ENCODE measurements at places on chromosomes 5 and 9.

DNA sequence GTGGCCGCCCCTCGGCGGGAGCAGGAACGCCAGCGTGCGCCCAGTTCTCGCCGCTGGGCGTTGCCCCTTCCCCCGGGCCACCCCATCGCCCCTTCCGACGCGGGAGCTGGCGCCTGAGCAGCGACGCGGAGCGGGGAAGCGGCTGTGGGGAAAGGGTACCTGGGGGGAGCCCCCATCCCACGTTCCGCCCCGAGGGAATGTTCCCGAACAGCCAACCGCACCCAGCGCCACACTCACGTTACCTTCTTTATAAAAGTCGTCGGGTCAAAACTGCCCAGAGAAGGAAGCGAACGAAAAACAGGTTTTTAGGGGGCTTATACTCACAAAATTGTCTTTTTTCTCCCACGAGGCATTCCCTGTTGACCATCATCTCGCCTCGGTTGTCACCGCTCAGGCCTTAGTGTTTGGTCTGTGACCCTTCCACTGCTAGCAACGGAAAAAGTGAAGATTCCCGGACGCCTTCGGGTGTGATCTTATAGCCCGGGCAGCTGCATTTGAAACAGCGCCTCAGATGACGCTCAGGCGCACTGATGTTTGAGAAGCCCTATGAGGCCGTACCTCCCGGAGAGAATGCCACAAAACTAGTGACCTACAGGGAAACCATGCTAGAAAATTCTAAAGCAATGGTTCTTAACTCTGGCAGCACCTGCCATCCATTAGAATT lies 475 bp upstream of the GOLM1 start:
- DNase-seq = no peak

DNA sequence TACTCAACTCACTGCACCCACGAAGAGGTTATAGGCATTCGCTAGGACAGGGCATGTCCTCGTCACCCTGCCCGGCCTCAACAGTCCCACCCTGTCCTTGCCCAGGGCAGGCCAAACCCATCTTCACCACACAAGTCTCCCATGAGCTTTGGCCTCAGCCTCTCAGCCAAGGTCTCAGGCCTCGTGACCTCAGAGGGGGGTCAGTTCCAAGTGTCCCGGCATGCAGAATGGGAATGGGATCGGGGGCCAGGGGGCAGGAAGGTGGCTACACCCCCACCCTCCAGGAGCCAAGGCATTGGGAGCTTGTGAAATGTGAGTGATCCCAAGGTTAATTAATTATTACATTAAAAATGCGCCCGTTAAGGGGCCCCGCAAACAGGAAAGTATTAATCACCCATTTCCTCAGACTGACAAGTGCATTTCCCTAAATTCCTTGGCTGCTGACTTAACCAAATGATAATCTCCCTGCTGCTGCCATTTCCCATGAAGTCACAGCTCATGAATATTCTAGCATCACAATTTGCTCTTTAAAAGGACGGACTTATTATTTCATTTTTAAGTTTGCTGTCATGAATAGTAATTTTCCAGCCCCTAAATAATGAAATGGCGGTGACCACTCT lies 8.0 kb upstream of the UBAC1 start:
- no peak for DNase-seq

DNA sequence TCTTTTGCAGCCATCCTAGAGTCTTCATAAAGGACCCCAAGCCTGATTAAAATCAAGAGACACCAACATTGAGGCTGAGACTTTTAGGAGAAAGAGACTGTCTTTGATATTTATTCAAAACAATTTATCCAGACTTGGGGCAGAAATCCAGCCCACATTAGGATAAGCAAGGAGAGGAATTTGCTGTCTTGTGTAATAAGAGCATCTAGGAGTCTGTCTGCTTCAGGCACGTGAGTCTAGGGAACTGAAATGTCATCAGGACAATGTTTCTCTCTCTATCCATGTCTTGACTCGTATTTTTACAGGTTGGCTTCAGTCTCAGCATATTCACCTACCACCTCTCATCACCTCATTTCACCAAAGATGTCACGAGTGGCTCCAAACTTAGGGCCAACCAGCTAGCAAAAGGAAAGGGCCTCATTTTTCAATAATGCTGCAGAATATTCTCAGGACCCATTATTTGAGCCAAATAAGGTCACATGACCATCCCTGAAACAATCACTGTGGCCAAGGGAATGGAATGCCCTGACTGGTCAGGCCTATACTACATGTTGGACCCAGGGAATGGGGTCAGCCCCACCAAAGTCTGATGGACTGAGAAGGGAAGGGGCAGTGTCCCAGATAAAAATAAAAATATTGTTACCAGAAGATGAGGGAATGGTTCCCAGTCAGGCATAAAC lies 70.3 kb upstream of the SAP30L start:
- no peak for DNase-seq

DNA sequence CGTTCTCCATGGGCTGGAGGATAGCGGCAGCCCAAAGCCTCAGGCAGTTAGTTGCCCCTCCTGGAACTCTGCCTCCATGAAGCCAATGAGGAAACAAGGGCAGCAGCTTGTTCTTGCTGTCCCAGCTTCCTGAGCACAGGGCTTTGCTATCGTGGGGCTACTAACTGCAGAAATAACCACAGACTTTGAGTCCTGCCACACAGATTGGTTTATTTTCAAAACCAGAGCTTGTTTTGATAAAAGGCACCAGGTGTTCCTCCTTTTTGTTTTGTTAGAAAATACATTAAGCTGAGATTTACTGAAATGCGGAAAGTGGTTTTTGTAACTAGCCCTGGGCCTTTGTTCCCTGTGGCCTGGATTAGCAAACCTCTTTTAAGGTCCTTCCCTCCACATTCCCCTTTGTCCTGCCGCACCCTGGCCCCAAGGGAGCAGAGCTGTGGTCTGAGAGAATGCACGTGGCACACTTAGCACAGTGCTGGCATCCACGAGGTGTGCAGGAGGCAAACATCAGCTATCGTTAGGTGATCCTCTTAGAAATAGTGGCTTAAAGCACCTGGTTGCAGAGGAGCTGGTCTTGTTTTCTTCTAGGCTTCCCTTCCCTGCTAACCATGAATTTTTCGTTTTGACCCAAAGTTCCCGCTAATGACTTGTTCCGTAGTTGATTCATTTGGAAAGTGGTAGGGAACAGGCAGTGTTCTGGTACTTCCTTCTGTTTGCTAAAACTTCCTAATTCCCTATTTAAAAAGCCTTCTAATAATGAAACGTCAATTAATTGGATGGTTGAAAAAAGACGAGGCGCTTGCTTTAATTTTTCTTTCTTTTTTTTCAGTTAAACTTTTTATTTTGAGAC lies 21.5 kb downstream of the MVB12B start:
- no peak for DNase-seq

Data from esophagus muscularis mucosa (tissue), 4 donors.